Stimulated activated CD4-positive, alpha-beta T cell treated with anti-CD3 and anti-CD28 coated beads, Interleukin-12 subunit alpha, Interleukin-12 subunit beta, amount 100 ng/mL, for 4 hours (primary cell): ENCODE measurements at places on chromosomes 2 and 18.

GRCh38 chr2:236075802-236076201 lies 92.4 kb downstream of the GBX2 start:
- DNase-seq, result no peak

GRCh38 chr2:88590998-88591613 lies 36.2 kb downstream of the EIF2AK3 start:
- DNase-seq, result peak; percentile 9

- DNase-seq, result no peak
Observed at GRCh38 chr18:59423259-59423658, 64.2 kb upstream of the LMAN1 start.

DNA sequence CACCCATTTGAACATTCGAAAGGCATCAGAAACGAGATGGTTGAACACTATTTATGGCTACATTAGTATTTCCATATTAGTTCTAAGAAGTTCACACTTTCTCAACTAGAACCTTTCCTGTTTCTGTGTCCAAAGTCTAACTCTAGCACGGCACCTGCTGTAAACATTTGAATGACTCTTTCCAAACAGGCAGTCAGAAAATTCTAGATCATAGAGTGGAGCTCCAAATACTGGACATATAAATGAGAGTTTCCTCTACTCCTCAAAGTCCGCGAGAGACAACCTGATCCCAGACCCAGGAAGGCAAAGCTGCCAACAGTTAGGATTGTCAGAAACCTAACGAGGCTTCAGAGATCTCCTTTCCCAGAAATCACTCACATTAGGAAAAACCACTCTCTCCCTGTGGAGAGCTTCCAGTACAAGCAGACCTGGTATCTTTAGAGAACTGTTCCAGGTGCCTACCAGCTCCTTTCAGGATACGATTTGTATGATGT lies 10.6 kb downstream of the RND3 start:
- DNase-seq, result no peak

GRCh38 chr2:54329482-54330161 lies 73.6 kb upstream of the TSPYL6 start:
- no peak for DNase-seq
